ENCODE measurements at places on chromosomes 5 and 9.

GRCh38 chr9:132182314-132183091 lies 20.6 kb downstream of the NTNG2 start:
- no peak for DNase-seq

DNA sequence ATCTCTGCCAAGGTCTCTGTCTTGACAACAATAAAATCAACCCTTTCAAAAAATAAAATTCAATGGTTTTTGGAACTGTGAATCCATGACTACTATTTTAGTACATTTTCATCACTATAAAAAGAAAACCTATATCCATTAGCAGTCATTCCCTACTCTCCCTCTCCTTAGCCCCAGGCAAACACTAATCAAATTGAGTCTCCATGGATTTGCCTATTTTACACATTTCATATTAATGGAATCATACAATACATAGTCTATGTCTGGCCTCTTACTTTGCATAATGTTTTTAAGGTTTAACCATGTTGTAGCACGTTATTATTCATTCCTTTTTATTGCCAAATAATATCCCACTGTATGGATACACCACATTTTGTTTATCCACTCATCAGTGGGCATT lies 24.1 kb downstream of the RIGI start:
- no peak for DNase-seq

DNA sequence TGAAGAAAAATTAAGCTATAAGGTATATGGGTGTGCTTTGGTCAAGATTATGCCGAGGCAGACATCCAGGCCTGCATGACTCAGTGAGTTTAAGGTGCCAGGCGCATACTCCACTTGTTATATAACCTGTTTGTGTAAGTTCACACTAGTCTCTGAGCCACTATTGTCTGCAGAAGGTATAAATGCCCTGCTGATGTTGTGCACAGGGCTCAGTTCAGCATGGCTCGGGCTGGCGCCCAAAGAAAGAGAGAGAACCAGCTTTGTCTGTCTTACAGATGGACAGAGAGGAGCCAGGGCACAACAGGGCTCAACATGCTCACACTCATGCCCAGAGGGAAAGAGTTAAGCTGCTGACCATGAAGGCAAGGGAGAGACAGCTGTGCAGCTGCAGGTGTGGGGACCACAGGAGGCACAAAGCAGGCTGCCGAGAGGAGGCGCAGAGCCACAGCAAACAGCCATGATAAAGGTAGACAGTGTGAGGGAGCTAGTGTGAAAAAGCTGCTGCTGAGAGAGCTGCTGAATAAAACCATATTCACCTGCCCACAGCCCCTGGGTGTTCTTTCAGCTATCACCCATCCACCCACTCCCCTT lies 1587.6 kb upstream of the C9orf72 start:
- no peak for DNase-seq

DNA sequence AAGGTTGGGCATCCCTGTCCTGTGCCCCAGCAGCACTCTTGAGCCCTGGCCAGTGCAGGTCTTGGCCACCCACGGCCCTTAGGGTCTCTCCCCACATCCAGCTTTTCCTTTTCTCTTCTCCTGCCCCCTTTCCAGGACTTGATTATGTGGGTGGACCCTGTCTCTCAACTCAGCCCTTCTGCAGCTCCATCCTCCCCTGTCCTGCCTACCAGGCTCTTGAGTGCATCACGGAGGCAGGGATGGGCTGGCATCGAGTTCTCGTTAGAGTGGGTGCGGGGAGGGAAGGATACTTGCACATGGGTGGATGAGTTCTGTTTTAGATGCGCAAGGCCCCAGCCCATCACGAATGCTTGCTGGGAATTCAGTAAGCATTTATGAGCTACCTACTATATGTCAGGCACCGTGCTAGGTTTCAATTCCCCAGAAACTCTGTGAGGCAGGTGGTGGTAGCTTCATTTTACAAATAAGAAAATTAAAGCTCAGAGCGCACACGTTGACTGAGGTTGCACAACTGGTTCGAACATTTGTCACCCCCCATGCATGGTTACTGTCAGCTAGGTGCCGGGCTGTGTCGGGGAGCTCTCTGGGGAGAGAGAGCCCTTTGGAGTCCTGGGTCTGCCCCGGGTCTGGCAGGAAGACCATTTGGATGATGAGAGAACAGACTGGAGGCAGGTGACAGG lies 144.6 kb upstream of the PITX1 start:
- DNase-seq = no peak

GRCh38 chr5:34450338-34450737 lies 205.8 kb upstream of the RAI14 start:
- DNase-seq = no peak

- no peak for DNase-seq
Measured at GRCh38 chr5:16383544-16384052, 82.0 kb downstream of the ZNF622 start.

DNA sequence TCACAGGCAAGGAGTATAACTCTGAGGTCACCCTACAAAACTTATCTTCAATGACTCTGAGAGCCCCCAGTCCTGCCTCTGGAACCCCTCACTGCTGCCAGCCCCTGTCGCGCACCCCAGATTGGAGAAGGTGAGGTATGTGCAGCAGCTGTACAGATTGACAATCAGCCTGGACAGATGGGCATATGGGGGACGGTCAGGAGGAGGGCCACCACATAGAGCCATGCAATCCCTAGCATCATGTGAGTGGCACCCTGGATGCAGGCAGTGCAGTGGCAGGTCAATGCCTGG lies 90.1 kb downstream of the LMX1B start:
- DNase-seq = no peak

- no peak for DNase-seq
Measured at GRCh38 chr9:18520416-18521047, 46.6 kb downstream of the ADAMTSL1 start.

- DNase-seq = no peak
Measured at GRCh38 chr5:167261309-167262100, 1029.9 kb upstream of the WWC1 start.

DNA sequence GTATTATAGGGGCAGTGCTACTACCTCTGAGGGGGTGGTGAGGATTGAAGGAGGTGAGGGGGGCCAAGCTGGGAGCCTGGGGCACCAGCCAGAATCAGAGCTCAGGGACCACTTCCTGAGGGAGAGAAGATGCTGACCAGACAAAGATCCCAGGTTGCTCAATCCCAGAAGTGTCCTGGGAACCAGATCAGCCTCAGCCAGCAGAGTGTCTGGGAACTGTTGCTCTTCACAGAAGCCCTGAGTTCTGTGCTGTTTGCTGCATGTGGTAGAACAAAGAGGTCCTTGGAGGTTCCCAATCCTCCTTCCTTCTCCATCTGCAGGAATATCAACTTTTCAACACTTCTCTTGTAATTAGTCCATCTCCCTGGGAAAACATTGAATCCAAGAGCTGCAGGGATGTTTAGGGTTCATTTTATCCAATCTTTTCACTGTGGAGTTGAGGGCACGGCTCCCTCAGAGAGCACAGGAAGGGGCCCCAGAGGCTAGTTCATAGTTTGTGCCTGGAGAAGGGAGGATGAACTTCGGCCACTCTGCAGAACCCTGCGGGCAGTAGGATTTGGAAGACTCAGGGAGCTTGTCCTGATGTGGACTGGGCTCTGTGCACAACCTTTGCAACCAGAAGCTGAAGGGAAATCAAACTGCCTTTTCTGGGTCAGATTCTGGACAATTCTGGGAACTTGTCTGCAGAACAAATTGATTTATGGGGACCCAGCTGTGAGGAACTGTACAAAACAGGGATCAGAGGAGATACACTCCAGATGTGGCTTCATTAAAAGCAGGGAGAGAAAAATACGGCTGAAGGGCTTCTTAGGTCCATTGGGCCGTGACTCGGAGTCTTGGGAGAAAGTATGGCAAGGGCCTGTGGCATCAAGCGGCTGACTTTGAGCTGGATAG lies 57.1 kb downstream of the GALNT12 start:
- no peak for DNase-seq

- no peak for DNase-seq
Measured at GRCh38 chr5:1709171-1709803, 90.3 kb downstream of the MRPL36 start.

GRCh38 chr5:140223567-140223966 lies 48.6 kb downstream of the CYSTM1 start:
- DNase-seq = no peak

DNA sequence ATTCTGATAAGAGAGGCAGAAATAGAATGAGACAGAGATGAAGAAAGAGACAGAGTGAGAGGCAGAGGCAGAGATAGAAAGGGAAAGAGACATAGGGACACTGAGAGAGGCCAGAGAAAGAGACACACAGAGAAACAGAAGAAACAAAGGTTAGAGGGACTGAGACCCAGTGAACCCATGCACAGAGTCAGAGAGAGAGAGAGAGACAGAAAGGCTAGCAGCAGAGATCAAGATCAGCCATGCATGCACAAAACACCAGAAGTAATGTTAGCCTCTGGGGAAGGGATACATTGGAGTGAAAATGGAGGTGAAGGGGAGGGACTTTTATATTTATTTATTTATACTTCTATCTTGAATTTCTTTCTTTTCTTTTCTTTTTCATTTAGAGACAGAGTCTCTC lies 14.1 kb upstream of the SPARC start:
- DNase-seq = no peak

GRCh38 chr9:37939575-37940095 lies 35.7 kb upstream of the SLC25A51 start:
- DNase-seq = no peak

DNA sequence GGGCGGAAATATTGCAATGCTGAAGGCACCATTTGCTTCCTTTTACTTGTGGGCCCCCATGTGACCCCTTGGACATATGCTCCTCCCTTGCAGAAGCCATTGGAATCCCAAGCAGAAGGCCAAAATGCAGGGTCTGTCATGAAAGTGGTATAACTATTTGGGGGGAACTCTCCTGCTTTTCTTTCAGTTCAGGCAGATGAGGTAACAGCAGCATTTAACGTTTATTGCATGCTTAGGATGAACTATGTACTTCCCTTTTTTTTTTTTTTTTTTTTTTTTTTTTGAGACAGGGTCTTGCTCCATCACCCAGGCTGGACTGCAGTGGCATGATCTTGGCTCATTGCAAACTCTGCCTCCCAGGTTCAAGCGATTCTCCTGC lies 7.8 kb downstream of the FOXI1 start:
- no peak for DNase-seq

GRCh38 chr9:129174102-129174723 lies 3.8 kb downstream of the IER5L start:
- peak; percentile 67 for DNase-seq

Measured in T-helper 2 cell (primary cell).